Bronchial epithelial cell (primary cell): ENCODE measurements at places on chromosomes 11 and 22.

GRCh38 chr11:89436071-89436470 lies 55.1 kb downstream of the NOX4 start:
- DNase-seq, result peak; percentile 68

DNA sequence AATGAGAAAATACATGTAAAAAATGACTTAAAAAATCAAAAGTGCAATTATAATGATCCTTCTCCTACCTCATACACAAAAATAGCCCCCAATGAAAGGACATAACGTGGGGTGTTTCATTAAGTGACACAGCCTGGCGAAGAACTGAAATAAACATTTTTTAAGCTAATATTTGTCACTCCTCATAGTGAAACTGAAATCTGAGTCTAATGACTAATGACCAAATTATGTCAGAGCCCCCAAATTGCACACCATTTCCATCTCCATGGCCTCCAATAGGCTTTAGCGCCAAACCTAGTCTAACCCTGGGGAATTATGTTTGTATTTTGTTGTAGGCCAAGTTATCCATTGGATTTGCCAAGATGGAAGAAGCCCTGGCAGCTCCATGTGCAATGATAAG lies 119.1 kb downstream of the WT1 start:
- DNase-seq, result no peak

GRCh38 chr11:104588970-104589369 lies 309.3 kb downstream of the CASP12 start:
- no peak for DNase-seq

DNA sequence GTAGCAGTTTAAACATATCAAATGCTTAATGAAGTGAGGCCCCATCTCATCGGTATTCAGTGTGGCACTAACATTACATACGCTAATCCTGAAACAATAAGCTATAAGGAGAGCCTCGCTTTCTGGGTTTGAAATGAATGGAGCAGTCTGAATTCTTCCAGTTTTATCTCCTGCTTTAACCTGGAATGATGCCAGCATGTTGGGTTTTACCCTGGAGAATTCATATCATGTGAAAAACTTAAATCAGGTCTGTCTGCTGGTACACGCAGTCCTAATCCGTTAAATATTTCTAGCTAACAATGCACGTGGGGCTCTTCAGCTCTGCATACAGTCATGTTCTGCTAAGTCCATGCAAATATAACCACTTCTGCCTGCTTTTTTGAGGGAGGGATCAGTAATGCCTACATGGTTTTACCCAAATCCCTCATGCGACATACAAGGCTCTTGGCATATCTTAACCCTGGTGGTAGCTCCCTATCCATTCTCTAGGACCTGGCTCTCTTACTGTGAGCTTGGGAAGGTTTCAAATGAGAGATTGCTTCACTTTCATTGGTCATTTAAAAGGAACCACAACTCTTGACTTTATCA lies 92.7 kb downstream of the COMMD9 start:
- DNase-seq, result no peak

- peak; percentile 77 for DNase-seq
Observed at GRCh38 chr11:35796562-35796961, 134.0 kb downstream of the TRIM44 start.

- DNase-seq, result no peak
Observed at GRCh38 chr22:39645532-39645931, 75.0 kb downstream of the CACNA1I start.

DNA sequence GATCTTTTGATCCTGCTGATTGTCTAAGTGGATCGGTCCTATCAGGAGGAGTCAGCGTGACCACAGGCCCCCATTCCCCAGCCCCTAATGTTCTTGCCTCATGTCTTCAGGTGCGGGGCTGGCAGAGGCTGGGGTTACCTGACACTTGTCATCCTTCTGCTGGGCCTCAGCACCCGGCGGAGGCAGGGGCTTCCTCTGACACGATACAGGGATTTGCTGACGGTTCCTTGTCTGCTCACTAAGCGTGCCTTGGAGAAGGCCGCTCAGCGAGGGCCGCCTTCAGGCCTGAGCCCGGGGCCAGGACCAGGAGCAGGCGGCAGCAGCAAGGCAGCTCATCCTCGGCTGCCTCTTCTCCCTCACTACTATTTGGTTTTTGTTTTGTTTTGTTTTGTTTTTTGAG lies 45.7 kb upstream of the KCNQ1OT1 start:
- DNase-seq, result no peak

GRCh38 chr11:127737499-127737898 lies 736.9 kb upstream of the KIRREL3 start:
- no peak for DNase-seq

DNA sequence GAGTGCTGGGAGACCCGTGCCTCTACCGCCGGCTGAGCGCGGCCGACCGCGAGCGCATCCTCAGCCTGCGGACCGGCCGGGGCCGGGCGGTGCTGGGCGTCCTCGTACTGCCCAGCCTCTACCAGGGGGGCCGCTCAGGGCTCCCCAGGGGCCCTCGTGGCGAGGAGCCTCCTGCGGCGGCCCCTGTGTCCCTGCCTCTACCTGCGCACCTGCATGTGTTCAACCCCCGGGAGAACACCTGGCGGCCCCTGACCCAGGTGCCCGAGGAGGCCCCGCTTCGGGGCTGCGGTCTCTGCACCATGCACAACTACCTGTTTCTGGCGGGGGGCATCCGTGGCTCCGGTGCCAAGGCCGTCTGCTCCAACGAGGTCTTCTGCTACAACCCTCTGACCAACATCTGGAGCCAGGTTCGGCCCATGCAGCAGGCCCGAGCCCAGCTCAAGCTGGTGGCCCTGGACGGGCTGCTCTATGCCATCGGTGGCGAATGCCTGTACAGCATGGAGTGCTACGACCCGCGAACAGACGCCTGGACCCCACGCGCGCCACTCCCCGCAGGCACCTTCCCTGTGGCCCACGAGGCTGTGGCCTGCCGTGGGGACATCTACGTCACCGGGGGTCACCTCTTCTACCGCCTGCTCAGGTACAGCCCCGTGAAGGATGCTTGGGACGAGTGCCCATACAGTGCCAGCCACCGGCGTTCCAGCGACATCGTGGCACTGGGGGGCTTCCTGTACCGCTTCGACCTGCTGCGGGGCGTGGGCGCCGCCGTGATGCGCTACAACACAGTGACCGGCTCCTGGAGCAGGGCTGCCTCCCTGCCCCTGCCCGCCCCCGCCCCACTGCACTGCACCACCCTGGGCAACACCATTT lies 3.5 kb downstream of the KLHDC7B start:
- DNase-seq, result no peak

- no peak for DNase-seq
Observed at GRCh38 chr11:69878144-69878883, 59.1 kb upstream of the FGF3 start.

GRCh38 chr11:62012451-62012831 lies 45.0 kb upstream of the FTH1 start:
- DNase-seq, result peak; percentile 51

DNA sequence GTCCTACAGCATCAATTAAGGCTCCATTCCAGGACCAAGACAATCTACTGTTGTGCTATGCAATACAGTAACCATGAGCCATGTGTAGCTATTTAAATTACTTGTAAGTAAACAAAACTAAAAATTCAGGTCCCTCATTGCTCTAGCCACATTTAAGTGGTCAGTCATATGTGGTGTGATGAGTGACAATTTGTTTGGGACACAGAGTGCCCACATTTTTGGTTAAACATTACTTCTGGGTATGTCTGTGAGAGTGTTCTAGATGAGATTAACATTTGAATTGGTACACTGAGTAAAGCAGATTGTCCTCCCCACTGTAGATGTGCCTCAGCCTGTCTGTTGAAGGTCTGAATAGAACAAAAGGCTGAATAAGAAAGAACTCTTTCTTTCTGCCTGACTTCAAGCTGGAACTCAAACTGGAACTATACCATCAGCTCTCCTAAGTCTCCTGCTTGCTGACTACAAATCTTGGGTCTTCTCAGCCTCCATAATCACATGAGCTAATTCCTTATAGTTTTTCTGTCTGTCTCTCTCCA lies 15.8 kb downstream of the KBTBD3 start:
- DNase-seq, result no peak

DNA sequence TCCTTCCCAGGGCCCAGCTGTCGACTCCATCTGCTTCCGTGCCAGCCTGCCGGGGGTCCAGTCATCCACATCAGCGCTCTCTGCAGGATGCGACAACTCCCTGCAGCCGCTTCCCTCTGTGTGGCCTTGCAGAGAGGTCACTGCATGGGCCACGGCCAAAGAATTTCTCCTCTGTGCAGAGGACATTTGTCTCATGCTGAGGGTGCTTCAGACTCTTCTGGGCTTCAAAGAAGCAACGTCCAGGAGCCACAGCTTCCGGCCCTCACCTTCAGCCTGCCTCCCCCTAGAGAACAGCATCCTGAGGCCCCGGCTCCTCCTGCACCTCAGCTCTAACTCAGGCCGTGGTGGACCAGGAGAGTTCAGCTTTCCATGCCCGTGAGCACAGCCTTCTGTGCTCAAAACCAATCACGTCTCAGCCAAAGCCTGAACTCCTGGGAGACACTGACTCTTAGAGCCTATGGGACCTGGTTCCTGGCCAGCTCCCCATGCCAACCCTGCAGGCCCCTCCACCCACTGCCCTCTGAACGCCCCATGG lies 258.9 kb downstream of the BRD1 start:
- DNase-seq, result no peak

DNA sequence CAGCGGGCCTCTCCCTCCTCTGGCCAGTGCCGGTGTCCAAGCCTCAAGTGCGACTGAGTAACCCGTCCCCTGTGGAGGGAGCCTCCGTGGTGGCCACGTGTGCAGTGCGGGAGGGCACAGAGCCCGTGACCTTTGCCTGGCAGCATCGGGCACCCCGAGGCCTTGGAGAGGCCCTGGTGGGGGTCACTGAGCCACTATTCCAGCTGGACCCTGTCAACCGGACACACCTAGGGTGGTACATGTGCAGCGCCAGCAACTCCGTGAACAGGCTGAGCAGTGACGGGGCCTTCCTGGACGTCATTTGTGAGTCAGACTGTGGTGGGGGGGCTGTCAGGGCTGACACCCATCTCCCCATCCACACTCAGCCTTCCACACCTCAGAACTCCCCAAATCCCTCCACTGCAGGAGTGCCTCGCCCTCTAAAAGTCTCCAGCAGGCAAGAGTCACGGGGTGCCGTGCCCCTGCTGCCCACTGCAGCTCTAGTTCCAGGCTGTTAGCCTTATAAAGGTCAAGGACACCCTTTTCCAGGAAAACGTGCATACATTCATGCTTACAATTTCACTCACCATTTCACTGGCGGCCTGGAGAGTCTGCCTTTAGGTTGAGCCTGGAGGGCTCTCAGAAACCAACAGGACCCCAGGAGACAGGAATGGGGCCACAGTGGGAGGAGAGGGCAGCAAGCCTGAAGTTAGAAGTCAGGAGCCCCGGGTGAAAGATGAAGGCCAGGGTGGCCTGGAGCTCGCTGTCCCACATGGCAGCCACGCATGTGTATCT lies 2.6 kb downstream of the VSIG10L2 start:
- no peak for DNase-seq

DNA sequence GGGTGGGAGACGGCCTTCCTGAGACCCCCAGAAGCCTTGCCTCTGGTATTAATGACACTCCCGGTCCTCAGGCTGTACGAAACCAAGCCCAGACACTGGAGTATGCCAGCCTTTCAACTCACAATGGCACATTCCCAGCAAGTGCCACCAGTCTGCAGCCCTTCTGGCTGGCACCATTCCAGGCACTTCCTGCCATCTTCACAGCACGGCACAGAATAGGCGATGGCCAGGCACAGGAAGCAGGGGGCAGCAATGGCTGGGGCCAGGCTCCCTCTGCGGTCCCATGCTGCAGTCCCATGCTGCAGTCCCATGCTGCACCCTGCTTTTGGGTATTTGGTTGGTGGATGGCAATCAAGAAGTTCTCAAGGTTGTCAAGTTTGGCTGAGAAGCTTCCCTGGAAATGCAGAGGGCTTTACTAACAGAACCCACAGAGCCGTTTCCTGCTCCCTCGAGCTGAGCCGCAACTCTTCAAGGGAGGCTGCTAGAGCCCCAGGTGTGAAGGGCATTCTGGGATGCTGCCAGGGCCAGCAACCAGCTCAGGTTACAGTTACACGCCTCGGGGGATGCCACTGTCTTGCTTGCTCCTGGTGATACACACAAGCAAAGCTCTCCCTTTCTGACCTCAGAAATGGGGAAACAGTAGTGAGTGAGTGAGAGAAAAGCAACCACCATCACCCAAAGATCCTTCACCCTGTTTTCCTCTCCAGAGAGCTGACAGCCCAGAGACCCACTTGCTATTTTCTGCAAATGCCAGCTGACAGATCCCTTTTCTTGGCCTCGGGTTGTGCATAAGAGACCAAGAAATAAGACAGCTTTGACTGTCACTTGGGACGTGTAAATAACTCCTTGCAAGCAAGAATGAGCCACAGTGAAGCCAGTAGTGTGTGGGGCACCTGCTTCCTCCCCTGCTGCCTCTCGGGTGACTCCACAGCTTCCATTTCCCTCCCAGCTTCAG lies 23.9 kb downstream of the LRFN4 start:
- DNase-seq, result peak; percentile 86

GRCh38 chr11:22681281-22681812 lies 14.9 kb downstream of the GAS2 start:
- DNase-seq, result no peak
